ENCODE measurements at places on chromosomes 2 and 18.

DNA sequence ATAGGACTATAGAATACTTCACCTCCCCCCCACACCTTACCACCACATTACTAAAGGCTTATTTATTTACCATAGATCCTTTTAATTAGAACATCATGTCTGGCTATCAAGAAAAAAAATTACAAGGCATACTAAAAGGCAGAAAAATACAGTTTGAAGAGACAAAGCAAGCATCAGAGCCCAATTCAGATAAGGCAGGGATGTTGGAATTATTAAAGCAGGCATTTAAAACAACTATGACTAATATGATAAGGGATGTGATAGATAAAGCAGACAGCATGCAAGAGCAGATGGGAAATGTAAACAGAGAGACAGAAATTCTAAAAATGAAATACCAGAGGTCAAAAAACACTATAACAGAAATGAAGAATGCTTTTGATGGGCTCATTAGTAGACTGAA, 55.4 kb upstream of the SMIM21 start:
- DNase-seq = no peak

- no peak for DNase-seq
These were observed 1.4 kb downstream of the RFX8 start for GRCh38 chr2:101473591-101473910.

GRCh38 chr18:11981543-11982366, 448 bp downstream of the IMPA2 start:
- no peak for DNase-seq

DNA sequence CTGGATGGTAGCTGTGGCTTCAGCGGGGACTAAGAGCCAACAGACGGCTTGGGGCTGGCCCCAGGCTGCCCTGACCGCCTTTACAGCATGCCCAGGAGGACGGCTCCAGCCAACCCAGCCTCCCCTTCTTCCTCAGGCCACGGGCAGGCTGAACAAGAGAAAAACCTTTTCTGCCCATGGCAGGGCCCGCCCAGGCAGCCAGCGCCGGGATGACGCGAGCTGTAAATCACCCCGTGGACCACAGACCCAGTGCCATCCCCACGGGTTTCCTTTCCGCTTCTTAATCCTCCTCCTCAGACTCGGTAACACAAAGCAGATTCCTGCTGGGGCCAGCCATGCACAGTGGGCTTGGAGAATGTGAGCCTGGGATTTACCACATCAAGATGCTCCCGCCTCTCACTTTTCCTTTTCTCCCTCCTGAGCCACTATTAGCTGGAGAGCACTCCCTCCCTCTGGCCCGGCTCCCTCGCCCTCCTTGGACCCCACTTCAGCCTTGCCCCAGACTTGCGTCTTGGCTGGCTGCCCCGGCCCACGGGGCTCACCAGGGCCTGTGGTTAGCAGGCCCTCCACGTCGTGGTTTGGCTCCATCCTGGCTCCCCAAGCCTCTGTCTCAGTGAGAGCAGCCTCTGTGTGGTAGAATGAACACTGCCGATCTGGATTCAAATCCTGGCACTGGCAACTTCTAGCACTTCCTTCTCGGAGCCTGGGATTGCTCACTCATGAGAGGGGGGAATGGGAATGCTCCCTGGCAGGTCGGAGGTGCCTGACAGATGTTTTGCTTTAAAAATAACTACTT, 31.4 kb downstream of the ATOH8 start:
- no peak for DNase-seq

DNA sequence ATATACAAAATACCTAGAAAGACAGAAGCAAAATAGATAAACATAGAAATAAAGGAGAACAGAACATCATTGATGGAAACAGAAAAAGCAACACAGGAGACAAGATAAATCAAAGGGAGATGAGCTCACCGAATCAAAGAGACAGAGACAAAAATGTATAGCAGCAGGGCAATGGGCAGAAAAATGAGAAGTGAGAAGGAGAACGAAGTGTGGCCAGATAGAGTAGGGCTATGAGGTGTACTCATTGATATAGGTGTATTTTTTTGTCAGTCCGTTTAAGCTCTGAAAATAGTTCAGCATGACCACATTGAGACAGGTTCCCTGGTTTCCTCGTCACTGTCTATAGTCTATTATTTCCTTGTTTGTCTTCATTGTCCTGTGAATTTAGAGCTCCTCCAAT, 55.1 kb downstream of the SP100 start:
- DNase-seq = no peak

DNA sequence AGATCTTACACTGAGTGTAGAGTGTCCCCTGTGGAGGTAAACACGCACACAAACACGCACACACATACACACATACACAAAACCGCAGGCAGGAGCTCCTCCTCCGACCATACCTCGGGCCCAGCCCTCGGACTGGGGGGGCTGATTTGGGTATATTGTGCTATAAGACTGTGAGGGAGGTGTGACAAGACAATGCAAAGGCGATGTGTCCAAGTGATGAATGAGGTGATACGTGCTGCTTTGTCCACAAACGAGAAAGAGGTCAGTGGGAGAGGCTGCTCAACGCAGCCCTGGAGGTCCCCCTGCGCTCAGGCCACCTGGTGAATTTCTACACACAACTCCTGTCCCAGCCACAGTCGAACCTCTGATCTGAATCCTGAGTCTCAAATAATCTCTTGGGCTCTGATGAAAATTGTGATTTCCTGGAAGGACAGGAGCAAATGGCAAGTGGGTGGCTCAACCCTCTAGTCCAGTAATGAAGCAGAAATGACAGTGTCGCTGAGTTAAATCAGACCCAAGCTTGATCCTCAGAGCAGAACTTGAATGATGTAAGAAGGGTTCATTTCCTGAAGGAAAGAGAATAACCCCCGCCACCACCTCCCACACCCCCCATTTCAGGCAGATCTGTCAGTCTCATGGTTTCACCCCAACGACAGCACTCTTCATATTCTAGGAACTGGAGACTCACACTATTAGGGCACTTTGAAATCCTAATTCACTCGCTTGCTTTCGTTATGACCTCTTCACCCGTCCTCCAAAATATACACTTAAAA, 48.9 kb upstream of the ASXL2 start:
- DNase-seq = no peak

DNA sequence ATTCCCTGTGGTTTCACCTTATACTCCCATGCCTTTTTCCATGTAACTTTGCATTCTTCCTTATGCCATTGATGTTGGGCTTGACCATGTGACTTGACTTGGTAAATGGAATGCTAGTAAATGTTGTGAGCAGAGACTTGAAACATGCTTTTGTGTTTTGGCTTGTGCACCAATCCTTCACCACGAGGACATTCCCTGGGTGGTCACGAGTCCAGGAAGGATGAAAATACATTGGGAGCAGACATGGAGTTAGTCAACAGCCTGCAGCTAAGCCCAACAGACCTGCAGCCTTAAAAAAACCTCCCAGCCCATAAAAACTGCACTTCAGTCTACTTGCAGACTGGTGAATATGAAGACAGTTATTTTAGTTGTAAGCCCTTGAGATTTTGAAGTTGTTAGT, 116.5 kb upstream of the SPATS2L start:
- DNase-seq = no peak

DNA sequence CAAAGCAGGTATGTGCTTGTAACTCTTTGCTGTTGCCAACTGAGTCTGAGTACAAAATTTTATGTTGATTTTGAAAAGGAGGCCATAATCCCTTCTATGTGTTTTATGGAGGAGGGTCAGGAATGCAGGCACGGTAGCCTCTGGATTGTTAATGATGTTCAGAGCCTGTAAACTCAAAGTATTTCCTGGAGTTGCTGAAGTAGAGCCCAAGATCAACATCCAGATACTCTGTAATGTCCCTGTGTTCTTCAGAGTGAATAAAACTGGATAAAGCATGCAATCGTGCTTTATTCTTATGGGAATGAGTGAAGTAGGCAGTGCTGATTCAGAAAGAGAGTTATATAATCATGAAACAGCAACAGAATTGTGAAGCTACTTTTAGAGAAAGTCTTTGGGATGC, 61.8 kb upstream of the CHRNA1 start:
- DNase-seq = no peak

DNA sequence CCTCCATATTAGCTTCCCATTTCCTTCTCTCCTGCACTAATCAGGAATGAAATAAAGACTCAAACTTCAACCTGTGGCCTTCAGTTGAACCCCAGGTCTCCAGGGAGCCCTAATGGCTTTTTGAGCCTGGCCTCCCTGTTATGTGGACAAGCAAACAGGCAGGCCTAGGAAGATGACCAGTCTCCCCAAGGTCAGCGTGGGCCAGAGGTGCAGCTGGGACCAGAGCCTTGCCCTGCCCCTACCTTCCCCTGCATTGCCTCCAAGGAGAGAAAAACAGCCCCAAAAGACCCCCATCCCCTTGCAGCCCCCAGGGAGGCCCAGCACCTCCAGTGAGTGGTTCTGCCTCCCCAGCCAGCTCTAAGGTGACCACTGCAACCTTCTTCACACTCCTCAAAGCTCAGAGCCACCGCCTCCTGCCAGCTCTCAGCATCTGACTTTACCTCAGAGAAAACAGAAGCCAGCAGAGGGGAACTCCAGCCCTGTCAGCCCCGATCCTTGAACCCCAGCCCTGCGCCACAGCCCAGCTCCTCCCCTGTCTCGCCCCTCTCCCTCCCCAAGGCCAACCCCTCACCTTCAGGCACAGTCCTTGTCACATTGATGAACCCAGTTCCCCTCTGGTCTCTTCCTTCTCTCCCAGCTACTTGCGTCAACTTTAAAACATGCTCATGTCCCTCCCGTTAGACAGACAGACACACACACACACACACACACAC, 59.5 kb upstream of the ID2 start:
- DNase-seq = no peak

DNA sequence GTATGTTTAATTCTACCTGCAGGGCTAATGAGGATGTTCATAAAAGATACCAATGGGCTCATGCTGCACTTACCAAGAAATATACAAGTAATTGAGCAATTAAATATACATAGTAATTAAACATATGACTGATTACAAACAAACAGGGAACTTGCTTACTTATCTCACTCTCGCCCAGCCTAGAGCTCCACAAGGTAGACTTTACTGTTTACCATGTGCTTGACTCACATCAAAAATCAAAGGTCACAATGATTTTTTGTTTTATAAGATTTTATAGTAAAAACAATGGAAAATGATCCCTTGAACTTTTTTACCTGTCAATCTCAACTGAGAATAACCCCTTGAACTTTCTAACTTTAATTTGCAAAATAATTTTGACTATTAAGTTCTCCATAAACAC, 1395.1 kb downstream of the SUCLG1 start:
- no peak for DNase-seq

DNA sequence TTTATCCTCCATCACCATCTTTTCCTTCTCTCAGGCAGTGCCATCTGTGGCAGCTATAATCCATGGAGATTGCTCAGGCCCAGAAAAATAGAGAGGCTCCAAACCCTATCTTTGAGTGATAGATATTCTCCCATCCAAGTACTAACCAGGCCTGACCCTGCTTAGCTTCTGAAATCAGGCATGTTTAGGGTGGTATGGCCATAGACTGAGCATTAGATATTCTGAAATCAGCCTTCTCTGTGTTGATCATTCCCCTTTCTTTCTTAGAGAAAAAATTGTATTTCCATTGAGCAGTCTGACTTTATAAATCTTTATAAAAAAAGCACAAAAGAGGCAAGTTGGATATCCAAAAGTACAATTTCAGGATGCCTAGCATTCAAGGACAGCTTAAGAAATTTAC, 131.5 kb upstream of the ACVR2A start:
- no peak for DNase-seq

GRCh38 chr2:179884193-179884592, 22.8 kb upstream of the ZNF385B start:
- DNase-seq = no peak

- no peak for DNase-seq
These were observed 464.3 kb upstream of the ID2 start for GRCh38 chr2:8217468-8218030.

DNA sequence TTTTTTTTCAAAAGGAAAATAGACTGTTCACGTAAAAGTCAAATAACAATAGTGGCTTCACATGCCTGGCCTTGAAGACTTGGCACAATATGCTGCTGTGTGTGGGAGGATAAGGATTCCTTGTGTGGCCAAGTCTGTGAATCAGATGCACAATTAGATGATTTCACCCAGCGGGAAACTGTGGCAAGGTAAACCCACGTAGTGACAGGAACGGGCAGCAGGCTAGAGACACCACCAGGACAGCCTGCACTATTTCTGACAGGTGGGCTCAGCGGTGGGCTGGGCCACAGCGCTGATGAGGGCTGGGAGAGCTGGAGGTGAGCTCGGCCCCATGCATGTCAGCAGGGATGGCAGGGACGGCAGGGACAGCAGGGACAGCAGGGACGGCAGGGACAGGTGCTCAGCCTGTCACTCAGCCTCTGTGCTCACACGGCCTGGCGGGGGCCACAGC, 21.6 kb downstream of the SNORC start:
- no peak for DNase-seq

GRCh38 chr2:17962876-17963275, 84.4 kb downstream of the KCNS3 start:
- DNase-seq = no peak

- peak; percentile 48 for DNase-seq
These were observed at the start of gene CHRND for GRCh38 chr2:232525791-232526371. Gene CHRND, plus strand, starts transcription at chr2:232526160. Its CDS starts 56 bp downstream, at chr2:232526216.

DNA sequence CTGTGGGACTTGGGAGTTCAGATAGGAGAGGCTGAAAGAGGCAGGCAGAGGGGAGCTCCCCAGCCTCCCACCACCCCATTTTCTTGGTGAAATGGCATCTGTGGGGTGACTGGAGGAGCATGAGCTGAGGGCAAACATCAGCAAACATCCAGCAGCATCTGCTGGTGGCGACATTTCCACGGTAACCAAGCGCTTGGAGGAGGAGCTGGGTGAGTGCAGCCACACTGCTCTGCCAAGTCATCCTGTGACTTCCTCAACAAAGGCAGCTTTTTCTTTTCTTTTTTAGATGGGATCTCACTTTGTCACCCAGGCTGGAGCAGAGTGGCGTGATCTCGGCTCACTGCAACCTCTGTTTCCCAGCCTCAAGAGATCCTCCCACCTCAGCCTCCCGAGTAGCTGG, 5.6 kb downstream of the TXNL4A start:
- no peak for DNase-seq

DNA sequence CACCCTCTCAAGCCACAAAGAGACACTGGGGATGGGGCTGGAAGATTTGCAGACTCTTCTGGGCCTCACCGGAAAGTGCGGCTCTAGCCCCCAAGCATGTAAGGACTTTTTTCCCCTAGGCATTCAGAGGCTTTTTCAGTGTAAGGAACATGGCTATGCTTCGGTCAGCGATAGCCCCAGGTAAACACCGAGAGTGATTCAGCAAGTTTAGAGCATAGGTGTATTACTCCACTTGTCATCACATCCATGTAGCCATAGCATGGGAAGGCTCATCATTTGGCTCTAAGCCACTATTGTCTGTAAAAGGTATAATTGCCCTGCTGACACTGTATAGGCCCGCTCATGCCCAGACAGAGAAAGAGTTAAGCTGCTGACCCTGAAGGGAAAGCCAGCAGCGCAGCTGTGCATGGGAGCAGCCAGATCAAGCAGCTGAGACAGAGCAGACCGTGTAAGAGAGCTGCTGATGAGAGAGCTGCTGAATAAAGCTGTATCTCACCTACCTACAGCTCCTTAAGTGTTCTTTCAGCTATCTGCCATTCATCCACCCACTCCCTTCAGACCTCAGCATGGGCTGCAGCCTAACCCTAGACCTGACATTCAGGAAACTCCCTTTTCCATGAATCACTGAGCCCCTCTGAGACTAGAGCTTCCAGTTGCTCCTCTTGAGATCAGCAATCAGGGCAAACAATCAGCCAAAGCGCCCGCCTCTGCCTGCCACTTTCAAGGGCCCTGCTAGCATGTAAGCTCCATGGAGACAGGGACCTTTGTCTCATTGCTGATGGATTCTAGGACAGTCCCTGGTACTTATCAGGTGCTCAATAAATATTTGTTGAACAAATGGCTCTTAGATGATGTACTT, 25.5 kb downstream of the LGALSL start:
- no peak for DNase-seq

GRCh38 chr18:8011906-8012305, 444.8 kb downstream of the PTPRM start:
- DNase-seq = no peak

GRCh38 chr18:75211626-75211952, 992 bp downstream of the TSHZ1 start:
- peak; percentile 18 for DNase-seq
